ENCODE measurements at places on chromosomes 2 and 18.
A peak's percentile ranks its signal among the peaks of the same experiment; 100 is the strongest.

DNA sequence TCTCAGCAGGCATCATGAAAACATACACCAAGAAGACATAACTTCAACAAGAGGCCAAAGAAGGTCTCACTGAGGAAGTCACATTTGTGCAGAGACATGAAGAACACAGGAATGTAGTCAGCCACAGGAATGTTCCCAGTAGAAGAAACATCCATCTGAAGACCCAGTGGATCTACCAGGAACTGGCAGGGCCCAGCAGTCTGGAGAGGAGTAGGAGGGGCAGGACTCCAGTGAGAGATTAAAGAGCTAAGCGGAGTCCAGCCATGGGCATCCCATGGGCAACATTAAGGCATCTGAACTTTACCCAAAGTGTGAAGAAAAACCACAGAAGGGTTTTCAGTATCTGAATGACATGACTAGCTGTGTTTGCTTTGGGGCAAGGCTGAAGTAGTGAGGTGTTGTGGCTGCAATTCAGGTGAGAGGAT, 103.1 kb downstream of the UPP2 start:
- no peak for DNase-seq

DNA sequence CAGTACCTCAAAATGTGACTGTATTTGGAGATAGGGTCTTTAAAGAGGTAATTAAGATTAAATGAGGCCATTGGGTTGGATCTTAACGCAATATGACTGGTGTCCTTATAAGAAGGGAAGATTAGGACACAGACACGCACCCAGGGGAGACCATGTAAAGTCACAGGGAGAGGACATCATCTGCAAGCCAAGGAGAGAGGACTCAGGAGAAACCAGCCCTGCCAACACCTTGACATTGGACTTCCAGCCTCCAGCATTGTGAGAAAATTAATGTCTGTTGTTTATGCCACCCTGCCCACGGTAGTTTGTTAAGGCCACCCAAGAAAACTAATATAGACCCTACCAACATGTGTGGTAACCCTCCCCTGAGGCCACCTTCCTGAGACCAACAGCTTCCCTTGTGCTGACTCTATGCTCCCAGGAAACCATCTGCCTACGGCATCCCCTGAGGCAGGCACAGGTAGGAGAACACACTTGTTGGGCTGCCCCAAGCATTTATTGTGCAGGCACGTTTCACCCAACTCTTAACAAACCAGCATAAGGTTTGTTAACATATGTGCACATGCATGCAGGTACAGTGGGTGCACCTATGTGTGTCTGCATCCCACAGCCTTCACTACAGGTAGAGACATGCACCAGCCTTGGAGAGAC, 161.5 kb upstream of the AGAP1 start:
- DNase-seq = no peak

DNA sequence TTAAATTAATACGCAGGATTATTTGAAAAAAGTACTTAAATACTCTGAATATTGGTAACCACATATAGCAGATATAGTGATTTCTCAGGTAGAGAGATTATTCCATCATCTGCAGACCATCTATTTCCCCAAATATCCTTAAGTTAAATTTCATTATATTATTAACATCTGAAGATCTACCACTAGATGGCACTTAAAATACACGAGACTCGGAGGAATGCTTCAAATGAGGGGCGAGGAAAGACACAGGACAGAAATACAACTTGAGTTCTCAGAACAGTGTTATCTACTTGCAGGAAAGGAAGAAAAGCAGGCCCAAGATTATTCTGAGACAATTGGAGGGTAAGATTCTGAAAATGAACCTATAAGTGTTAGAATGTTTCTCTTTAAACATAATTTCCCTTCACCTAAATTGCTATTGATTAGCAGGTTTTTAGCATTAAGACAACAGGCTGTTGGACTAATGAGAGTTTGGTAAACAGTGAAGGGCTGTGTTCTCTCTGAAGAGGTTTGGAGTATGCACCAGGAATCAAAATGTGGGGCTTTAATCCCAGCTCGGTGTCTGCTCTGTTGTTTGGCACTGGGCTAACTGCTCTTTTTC, 76.9 kb upstream of the GCFC2 start:
- peak; percentile 72 for DNase-seq

DNA sequence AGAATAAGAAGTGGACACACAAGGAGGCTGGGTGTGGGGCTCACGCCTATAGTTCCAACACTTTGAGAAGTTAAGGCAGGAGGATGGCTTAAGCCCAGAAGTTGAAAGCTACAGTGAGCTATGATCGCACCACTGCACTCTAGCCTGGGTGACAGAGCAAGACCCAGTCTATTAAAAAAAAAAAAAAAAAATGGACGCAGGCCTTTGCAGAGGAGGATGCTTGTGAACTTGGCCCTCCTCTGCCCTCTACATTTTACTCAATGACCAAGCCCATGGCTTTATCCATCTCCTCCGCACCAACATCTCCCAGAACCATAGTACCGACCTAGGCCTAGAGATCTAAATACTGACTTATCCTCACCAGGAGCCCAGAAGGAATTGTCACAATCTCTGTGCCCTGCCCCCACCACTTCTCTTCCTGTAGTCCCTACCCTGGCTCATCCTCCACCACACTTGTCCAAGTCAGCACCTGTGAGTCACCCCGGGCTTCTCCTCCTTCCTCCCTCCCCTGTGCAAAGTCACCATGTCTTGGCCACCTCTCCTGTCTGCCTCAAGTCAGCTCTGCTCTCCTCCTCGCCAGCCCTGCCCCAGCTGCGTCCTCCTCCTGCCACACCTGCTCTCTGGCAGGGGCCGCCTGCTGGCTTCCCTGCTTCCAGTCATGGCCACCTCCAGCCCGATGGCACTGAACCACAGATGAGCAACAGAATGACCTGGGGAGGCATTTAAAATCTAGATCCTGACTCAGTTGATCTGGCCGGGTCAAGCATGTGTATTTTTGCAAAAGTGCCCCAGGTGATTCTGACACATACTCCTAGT, 35.8 kb upstream of the ASPRV1 start:
- peak; percentile 15 for DNase-seq

DNA sequence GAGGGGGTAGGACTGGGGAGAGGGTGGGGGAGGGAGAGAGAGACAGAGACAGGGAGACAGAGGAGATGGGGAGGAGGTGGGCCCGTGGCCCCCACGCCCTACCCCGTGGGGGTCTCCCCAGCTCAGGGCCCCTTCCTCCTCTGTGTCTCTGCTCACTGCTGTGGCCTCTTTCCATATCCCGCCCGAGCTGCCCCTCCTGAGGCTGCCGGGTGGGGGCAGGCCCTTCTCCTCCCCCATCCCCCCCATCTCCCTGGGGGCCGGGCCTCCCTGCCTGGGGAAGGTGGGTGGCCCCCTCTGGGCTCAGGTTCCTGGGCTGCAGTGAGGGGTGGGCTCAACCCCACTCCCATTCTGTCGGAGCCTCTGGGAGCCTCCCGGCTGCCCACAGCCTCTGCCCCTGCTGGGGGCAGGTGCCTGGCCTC, 332 bp upstream of the PDCD1 start:
- no peak for DNase-seq

GRCh38 chr2:66526180-66526579, 91.3 kb downstream of the MEIS1 start:
- DNase-seq = no peak

DNA sequence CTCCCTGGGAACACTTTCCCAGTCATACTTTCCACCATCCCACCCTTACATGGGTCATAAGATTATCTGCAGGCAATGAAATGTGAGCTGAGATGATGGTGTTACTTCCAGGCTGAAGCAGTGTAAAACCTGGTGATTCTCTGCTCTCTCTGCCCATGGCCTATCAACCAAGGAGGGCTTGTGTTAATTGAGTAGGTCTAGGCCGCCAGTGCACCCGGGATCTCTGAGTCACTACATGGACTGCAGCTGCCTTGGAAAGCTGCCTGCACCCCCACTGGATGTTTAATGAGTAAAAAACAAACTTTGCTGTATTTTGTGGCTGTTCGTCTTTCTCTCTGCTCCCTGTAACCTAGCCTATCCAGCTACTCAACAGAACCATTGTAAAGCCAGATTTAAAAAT, 451.7 kb upstream of the SMIM21 start:
- DNase-seq = no peak

DNA sequence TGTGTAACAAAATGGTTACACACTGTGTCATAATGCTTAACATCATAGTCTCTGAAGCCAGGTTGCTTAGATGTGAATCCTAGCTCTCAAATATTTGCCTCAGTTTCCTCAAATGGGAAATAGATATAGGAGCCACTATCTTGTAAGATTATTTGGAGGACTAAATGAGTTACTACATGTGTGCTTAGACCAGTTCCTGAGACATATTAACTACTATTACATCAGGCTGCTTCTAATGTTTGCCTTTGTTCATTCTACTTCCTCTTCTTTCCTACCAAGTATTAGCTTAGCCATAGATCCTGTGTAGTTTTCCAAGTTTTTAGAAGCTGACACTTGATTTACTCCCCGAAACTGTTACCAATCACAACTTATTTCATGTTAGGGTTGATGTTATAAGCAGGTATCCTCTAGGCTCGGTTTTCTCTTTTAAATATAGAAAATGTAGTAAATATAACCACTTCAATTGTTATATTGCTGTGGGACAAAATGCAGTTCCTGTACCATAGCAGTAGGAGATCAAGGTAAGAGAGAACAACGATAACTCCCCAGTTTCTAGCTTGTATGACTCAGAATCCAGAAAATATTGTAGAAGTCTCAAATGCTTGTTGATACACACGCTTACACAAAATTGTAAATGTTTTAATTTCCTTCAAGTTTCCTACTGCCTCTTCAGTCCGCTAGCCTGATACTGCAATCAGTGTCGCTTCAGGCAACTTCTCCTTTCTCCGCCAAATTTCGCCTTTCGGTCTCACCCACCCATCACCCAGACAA, 751 bp upstream of the DNAJC10 start:
- DNase-seq = peak; percentile 50

Data from pons (tissue), 1 donor.